Stimulated activated CD8-positive, alpha-beta memory T cell treated with anti-CD3 and anti-CD28 coated beads, Interleukin-12 subunit alpha, Interleukin-12 subunit beta, amount 100 ng/mL, for 1 hour (primary cell): ENCODE measurements at places on chromosomes 13 and 19.

DNA sequence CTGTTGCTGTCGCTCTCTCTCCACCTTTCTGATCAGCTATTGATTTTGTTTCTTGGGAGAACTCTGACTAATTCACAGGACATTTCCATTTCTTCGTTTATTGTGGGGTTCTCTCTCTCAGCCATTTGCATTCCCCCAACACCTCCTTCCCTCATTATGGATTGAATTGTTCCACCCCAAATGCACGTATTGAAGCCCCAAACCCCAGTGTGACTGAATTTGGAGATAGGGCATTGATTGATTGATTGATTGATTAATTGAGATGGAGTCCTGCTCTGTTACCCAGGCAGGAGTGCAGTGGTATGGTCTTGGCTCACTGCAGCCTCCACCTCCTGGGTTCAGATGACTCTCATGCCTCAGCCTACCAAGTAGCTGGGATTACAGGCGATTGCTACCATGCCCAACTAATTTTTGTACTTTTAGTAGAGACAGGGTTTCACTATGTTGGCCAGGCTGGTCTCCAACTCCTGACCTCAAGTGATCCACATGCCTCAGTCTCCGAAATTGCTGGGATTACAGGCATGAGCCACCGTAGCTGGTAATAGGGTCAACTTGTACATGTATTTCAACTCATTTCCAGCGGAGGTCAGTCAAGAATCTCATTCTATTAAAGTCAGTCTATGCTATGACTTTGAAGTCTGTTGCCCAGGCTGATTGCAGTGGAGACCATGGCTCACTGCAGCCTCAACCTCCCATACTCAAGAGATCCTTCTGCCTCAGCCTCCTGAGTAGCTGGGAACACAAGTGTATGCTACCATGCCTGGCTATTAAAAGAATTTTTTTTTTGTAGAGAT lies 13.6 kb downstream of the NFILZ start:
- no peak for DNase-seq

- DNase-seq, result no peak
Observed at GRCh38 chr13:90201676-90202460, 1145.6 kb upstream of the MIR17HG start.

- DNase-seq, result no peak
Observed at GRCh38 chr13:109577191-109577700, 209.1 kb downstream of the IRS2 start.

GRCh38 chr13:63873936-63874335 lies 2458.3 kb upstream of the PCDH20 start:
- no peak for DNase-seq

- DNase-seq, result no peak
Observed at GRCh38 chr19:3135961-3136683, at the start of gene GNA15. Gene GNA15, plus strand, starts transcription at chr19:3136033. Its CDS starts 418 bp downstream, at chr19:3136451.

DNA sequence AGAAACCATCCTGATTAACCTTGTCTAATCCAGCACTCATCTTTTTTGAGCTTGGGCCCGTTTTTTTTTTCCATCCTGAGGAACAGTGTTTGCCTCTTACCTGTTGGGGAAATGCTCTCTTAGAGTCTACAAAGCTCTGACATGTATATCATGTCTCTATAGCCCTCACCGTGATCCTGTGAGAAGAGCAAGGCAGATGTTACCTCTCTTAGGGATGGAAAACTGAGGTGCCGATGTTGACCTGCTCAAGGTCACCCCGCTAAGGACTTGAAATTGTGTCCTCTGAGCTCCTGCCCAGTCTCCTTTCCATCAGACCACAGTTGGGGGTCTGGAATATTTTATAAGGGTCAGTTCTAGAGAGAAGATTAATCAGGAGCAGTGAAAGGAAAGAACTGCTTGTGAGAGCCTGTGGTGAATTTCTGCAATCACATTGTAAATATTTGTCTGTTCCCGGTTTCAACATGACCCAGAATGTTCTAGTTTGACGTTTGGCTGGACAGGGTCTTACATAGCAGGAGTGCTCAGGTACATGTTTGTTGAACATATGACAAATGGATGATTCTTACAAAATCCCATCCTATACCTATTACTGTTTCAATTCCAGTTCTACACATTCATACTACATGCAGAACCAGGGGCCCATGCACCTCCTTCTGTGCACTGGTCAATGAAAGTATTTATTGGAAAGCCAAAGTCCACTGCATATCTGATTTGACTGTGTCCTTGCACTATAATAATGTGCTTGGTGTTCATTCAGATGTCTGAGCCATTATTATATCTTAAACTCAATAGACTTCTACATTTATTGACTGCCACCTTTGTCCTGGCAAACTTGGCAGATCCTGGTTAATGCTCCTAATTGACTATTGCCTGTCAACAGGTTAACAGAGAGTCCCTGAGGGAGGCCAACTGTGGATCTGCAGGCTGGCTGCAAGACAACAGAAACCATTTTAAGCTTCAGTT lies 12.1 kb downstream of the SLC25A15 start:
- no peak for DNase-seq
